Amygdala (tissue), 56 donors: ENCODE measurements at places on chromosomes 7 and 10.

DNA sequence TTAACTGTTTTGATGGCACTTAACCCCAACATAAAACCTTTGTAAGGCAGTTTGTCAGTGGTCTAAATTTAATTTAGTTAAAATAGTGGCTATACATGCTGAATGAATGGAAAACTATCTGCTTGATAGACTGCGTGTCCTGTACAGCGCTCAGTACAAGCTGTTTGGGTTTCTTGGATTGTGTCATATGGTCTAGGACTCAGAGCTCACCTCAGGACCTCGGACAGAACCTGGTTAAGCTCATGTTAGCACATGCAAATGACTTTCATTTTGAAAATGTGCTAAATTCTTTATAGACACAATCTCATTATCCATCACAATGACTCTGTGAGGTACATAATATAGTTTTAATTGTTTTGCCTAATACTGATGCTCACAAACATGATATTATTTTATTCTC, 55.7 kb upstream of the RELN start:
- no peak for DNase-seq

DNA sequence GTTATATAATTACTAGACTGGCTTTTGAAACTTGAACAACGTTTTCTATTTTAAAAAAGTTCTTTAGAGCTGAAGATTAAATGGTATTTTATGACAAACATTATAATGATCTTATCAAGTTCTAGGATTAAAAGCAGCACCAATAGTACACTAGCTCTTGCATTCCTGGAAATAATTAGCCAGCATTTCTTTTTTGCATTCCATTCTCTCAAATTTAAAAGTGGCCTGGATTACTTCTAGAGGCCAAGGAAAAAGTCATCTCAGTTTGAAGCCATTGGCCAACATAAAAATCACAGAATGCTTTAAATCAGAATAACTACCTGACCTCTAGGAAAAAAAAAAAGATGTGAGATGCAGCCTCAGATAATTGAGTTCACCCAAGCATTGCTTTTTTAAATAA, 1326.4 kb upstream of the SORCS1 start:
- DNase-seq, result no peak

- DNase-seq, result no peak
Measured at GRCh38 chr7:2037808-2038522, 194.8 kb downstream of the MAD1L1 start.

DNA sequence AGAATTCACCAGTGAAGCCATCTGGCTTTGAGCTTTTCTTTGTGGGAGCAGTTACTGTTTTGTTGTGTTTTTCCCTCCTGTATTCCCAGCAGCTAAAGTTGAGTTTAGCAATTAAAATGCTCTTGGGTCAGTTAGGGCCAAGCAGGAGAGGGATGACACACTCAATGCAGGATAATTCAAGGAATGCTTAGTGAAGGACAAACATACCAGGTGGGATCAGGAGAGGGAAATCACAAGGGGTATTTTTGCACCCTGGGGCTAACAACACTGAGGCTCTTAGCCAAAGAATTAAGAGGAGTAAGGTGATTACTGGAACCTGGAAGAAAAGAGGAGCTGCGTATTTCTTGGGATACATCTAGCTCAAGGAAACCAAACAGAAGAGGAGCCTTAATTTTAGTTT, 82.4 kb upstream of the KCND2 start:
- no peak for DNase-seq

DNA sequence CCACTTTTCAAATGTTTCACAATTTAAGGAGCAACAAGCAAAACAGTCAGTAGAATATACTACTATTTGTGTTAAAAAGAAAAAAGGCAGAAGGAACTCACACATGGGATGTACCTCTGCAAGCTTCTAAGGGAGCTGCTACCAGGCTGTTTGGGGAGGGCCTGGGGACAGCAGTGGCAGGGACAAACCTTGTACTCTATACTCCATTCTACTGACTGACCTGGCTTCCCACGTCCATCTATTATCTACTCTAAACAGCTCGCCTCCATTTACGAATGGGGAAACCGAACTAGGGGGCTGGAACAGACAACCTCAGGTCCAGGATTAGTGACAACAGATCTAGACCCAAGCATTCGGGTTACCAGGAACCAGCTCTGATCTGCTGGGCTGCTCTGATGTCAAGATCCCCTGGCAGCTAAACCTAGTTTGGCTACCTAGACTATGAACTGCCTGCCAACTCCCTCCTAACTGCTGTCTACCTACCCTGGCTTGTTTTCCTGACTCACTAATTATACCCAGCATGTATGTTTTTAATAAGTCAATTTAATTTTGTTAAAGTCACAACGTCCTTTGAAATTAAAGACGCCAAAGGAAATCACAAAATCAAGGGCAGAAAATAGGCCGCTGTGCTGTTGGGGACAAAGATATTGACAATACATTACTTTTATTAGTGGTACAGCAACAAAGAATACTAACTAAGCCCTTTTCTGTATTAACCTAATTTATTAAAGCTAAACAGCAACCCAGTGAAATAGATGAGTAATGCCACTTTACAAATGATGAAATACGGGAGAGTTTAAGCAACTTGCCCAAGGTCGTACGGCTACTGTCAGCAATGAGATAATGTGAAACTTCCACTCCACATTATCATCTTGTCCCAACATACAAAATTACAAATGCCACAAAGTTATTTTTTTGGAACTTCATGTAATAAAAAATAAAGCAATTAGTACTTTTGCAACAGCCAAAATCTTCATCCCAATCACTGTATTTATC, 5.3 kb downstream of the PSAP start:
- no peak for DNase-seq
